ENCODE measurements at places on chromosomes 7 and 10.

DNA sequence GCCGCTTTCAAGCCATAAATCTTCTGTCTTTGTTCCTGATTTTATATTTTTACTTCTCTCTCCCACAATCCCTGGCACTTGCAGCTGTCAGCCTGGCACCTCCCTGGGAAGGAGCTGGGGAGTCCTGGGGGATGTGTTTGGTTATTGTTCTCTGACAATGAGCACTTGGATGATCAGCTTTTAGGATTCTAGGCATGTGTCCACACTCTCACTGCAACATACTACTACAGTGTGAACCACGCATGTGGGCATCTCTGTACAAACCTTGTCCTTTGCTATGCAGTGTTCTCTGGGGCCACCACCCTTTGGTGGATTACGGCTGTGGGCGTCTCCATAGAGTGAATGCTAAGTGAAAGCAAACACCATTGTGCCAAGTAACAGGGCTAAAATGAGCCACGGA is 168.4 kb upstream of the KMT2E start:
- no peak for DNase-seq

DNA sequence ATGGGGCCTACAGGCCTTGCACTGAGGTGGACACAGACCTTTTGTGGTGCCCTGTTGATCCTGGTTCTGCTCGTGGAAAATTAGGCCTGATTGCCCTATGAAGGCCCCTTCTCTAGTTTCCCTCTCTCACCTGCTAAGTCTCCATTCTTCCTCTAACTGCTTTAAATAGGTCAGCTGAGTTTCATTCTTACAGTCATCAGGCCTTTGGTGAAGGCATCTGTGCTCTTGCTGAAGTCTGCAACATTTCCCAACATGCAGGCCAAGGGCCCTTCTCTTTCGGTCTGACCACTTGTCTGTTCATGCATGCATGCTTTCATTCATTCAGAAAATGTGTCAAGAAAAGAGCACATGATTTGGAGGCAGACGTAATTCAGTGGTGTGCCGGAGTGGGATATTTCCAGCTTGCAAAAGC is 244.0 kb downstream of the BUB3 start:
- DNase-seq = peak; percentile 69

- no peak for DNase-seq
Measured at GRCh38 chr7:14209896-14210484, 220.5 kb upstream of the ETV1 start.

- DNase-seq = no peak
Measured at GRCh38 chr10:133474027-133474426, 20.3 kb downstream of the SCART1 start.

GRCh38 chr10:95506056-95506737 is 55.0 kb downstream of the SORBS1 start:
- no peak for DNase-seq

DNA sequence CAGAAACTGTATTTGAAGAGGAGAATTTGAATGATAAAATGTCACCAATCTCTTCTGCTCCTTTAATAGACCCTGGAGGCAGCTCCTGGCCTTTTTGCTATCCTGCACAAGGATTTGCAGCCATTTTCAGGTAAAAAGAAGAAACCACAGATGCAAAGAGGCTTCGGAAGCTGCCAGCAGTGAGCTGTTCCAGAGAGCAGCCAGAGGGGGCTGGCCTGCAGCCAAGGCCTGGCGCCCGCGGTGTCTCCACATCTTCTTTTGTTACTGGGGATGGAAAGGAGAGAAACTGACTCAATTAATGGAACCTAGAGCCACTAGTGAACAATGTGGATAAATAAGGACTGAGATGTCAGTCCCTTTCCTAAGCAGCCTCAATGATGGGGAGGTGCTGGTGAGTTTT is 23.9 kb upstream of the GPR26 start:
- DNase-seq = no peak

DNA sequence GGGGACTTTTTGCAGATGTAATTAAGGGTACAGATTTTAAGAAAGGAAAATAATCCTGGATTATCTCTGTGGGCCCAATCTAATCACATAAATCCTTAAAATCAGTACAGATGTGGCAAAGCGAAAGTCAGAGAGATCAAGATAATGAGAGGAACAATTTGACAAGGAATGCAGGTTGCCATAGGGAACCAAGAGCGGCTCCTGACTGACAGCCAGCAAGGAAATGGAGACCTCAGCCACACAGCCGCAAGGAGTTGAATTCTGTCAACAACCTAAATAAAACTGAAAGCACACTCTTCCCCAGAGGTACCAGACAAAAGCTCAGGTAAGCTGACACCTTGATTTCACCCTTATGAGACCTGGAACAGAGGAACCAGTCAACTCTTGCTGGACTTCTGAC is 3.4 kb upstream of the PNPLA8 start:
- no peak for DNase-seq

- no peak for DNase-seq
Measured at GRCh38 chr10:76429368-76430060, 998.1 kb downstream of the LRMDA start.

DNA sequence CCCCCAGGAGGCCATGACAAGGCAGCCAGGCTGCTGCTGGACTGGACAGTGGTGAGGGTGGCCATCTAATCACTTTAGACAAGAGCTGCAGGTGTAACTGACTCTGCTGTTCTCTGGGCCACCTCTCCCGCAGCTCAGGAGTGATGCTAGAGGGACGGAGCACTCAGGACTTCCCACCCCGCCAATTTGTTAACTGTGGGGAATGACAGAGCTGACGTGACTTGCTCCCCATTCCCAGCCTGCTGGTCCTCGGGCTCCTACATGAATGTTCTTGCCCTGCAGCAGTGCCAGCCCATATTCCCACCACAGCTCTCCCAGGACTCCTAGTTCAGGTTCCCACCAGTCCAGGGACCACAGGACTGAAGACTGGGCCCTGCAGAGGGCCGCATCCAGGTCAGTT is 16.7 kb upstream of the NPFFR1 start:
- DNase-seq = no peak

GRCh38 chr7:42210779-42211178 is 26.2 kb downstream of the GLI3 start:
- DNase-seq = no peak

DNA sequence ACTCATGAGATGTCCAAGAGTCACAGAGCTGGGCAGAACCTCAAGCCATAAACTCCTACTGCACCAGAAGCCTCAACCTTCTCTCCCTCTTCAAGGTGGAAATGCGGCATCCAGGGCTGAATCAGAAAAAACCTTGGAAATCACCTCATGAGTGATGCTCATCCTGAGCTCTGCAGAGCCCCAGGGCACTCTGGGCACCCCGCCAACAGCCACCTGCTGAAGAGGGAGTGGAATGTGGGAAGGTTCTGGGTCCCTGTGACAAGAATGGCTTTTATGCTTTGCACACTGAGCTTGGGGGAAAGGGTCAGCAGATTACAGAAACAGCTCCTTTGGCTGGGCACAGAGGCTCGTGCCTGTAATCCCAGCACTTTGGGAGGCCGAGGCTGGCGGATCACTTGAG is 18.8 kb downstream of the NUDT1 start:
- peak; percentile 80 for DNase-seq

GRCh38 chr10:7942316-7942715 is 112.2 kb upstream of the GATA3 start:
- no peak for DNase-seq

GRCh38 chr7:65927489-65928448 is 54.2 kb downstream of the GUSB start:
- DNase-seq = no peak

- DNase-seq = no peak
Measured at GRCh38 chr7:151626422-151627115, 106.9 kb upstream of the RHEB start.
